ENCODE measurements at places on chromosomes 7 and 10.

- H3K27ac ChIP-seq = peak overlapping the region; percentile 35
- peaks cover 74% of the 10 kb centered on the region for H3K36me3 ChIP-seq
- H3K27me3 ChIP-seq = no peaks in the 10 kb centered on the region
- H3K4me1 ChIP-seq = peaks cover 98% of the 10 kb centered on the region
- H3K4me3 ChIP-seq = peak overlapping the region; percentile 27
These were observed 9.4 kb downstream of the GATA3 start for GRCh38 chr10:8063935-8064334.

DNA sequence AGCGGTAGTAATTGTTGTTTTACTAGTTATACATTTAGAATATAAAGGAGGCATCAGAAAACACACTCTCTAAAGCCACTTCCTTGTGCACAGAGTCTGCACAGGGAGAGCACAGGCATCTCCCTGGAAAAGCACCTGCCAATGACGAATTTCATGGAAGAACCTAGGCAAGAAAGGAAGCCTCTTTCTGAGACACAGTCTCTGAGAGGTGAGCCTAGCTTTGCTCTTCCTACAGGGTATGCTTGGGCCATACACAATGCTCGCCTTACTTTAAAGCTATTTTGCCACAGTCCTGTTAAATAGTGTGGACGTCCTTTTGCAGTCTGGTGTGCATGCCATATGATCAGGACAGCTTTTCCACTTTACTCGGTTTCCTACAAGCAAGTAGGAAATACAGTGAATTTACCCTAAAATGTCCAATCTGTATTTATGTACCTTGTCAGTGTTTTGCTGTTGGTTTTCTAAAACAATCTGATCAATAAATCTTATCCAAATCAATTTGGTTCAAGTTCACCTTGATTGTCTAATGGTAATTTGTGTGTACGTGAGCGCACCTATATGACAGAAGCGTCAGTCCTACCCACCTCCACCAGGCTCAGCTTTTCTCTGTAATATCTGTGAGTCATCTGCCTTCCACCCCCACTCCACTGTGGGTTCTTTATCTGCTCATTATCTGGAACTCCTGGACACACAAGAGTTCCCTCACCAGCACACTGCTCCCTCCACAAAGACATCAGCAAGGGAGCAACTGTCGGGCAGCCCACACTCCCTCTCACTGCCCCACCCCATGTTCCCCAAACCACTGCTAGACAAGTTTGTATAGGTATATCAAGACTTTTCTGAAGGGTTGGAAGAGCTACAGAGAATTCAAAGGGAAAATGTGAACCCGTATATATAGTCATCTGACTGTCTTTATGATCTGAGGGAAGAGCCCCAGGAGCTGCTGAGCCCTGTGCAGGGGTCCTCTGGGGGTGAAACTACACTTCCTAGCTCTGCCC is 65.2 kb downstream of the KLHDC10 start:
- peaks cover 4% of the 10 kb centered on the region for H3K4me1 ChIP-seq
- no peak for DNase-seq
- H3K4me3 ChIP-seq = no peak overlapping the region
- H3K27ac ChIP-seq = no peak overlapping the region

- H3K4me1 ChIP-seq = no peaks in the 10 kb centered on the region
- H3K27me3 ChIP-seq = no peaks in the 10 kb centered on the region
- peak; percentile 10 for DNase-seq
These were observed 23.1 kb upstream of the MACC1 start for GRCh38 chr7:20240080-20240926.

GRCh38 chr10:118835682-118836326 is 81.0 kb upstream of the CACUL1 start:
- H3K27me3 ChIP-seq = peaks cover 2% of the 10 kb centered on the region
- H3K4me1 ChIP-seq = no peaks in the 10 kb centered on the region
- H3K36me3 ChIP-seq = no peaks in the 10 kb centered on the region
- no peak for DNase-seq

DNA sequence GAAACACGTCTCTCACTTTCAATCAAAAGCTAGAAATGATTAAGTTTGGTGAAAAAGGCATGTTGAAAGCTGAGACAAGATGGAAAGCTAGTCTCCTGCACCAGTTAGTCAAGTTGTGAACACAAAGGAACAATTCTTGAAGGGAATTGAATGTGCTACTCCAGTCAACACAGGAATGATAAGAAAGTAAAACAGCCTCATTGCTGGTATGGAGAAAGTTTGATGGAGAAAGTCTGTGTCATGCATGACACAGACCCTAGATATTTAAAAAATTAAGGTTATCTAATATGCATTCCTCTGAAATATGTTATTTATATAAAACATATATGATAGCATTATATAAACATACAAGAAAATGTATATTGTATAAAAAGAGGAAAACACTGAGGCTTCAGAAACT is 699.4 kb upstream of the FZD8 start:
- no peaks in the 10 kb centered on the region for H3K36me3 ChIP-seq
- H3K4me3 ChIP-seq = no peak overlapping the region
- no peaks in the 10 kb centered on the region for H3K27me3 ChIP-seq
- no peak overlapping the region for H3K27ac ChIP-seq
- no peaks in the 10 kb centered on the region for H3K4me1 ChIP-seq

- H3K27me3 ChIP-seq = no peaks in the 10 kb centered on the region
- no peak overlapping the region for H3K4me3 ChIP-seq
- H3K4me1 ChIP-seq = no peaks in the 10 kb centered on the region
- DNase-seq = no peak
- H3K27ac ChIP-seq = no peak overlapping the region
These were observed 176.2 kb downstream of the GNAT3 start for GRCh38 chr7:80335511-80336231.

DNA sequence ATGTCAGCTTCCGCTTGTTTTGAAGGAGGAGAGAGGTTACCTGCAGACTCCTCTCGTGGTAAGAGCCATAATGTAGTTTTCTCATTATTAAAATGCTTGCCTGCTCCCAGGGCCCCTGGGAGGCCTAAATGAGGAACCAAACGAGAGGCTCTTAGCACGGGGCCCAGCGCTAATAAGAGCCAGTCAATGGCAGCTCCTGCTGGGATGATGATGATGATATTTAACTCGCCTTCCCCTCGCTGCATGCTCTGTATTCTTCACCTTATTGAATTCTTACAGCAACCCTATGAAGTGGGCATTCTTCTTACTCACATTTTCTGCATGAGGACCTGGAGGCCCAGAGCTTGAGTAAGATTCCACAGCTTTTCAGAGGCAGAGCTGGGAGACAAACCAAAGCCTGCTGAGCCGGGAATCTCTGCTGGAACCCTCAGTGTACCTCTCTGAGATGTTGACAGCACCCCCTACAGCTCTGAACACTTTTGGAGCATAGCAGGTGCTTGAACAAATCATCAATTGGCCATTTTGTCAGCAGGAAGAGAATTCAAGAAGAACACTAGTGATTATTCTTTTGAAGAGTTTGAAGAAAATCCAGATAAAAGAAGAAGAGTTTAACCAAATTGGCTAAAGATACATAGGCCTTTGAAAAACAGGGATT is 93.1 kb upstream of the HABP2 start:
- H3K4me3 ChIP-seq = no peak overlapping the region
- H3K27me3 ChIP-seq = peaks cover 4% of the 10 kb centered on the region
- no peaks in the 10 kb centered on the region for H3K4me1 ChIP-seq
- no peak for DNase-seq

GRCh38 chr7:141697211-141697871 is 4.6 kb downstream of the DENND11 start:
- H3K27me3 ChIP-seq = no peaks in the 10 kb centered on the region
- no peak overlapping the region for H3K4me3 ChIP-seq
- DNase-seq = no peak
- peaks cover 27% of the 10 kb centered on the region for H3K4me1 ChIP-seq
- H3K27ac ChIP-seq = no peak overlapping the region

DNA sequence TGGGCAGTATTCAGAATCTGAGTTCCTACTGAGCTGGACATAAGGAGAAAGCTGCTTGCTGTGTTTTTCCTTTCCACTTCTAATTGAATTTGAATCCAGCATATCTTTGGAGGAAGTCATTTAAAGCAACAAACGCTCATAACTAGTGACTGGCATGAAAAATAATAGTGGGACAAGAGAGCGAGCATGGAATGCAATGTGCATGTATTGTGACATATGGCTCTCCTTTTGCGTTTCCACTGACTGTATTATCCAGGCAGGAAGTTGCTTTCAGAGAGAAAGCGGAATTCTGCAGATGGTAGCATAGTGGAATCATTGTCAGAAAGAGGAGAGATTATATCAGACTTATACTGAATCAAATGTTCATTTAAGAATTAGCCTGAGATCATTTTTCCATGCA is 368.6 kb downstream of the REEP3 start:
- no peaks in the 10 kb centered on the region for H3K27me3 ChIP-seq
- no peaks in the 10 kb centered on the region for H3K36me3 ChIP-seq
- H3K4me3 ChIP-seq = no peak overlapping the region
- no peaks in the 10 kb centered on the region for H3K4me1 ChIP-seq
- no peak for DNase-seq

DNA sequence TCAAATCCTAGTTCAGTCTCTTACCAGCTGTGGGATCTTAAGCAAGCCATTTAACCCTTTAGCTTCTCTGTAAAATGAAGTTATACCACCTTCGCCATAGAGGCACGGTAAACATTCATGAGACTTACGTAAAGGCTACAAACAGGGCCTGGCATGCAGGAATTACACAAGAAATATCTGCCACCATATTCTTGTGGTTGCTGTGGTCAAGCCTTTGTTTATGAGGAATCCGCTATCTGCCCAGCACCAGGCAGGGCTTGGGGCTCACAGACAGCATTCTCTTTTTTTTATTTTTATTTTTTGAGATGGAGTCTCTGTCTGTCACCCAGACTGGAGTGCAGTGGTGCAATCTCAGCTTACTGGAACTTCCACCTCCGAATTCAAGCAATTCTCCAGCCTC is 9.9 kb downstream of the AIFM2 start:
- no peak overlapping the region for H3K27ac ChIP-seq
- no peak for DNase-seq
- no peaks in the 10 kb centered on the region for H3K36me3 ChIP-seq
- H3K4me1 ChIP-seq = no peaks in the 10 kb centered on the region
- H3K27me3 ChIP-seq = no peaks in the 10 kb centered on the region

DNA sequence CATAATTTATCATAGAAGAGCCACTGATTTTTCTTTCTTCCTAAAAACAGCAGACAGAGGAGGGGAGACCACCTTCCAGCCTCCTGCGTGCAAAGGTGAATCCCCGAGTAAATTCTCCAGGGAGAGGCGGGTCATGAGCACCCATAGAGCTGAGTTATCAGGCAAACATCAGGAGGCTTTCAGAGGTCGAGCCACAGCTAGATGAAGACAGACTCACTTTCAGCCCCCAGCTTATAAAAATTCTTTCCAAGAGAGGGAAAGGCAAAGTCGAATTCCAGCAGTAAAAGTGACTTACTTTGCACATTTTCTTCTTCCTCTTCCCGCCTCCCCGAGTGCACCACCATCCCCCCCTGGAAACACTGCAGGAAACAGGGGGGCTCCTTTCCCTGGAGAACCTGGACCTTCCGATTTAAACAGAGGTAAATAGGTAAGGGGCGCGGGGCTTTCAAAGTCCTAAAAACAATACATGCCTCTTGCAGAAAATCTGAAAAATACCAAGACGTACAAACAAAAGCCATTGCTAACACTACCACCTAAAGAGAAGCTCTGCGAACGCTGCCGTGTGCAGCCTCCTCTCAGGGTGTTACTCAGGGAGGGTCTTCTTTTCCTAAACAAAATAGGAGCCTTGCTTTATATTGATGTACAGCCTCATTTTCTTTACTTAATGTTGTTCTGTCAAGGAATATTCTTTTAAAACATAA is 163.8 kb downstream of the SVIL start:
- no peak overlapping the region for H3K27ac ChIP-seq
- no peaks in the 10 kb centered on the region for H3K4me1 ChIP-seq
- H3K36me3 ChIP-seq = peaks cover 24% of the 10 kb centered on the region

- H3K4me3 ChIP-seq = no peak overlapping the region
- no peak overlapping the region for H3K27ac ChIP-seq
- H3K36me3 ChIP-seq = no peaks in the 10 kb centered on the region
- DNase-seq = no peak
- H3K27me3 ChIP-seq = no peaks in the 10 kb centered on the region
These were observed 58.0 kb upstream of the PRKAR2B start for GRCh38 chr7:106986450-106986977.

DNA sequence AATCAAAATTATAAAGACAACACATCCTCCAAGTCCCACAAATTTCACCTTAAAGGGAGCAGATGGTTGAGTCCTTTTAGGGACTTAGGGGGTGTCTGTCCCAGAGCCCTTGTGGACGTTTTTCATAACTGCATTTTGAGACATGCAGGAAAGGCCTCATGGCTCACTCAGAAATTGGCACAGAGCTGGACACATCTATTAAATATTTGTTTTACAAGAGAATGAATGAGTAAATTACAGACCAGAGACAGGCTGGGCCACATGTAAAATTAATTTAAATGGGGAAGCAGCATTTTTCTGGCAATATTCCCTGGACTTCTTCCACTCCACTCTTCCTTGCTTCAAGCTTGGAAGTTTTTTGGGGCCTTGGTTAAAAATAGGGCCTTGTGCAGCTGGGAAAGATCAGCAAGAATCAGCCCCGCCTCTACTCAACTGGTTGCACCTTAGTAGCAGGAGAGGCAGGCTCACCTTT is 20.0 kb downstream of the LAMB1 start:
- no peak for DNase-seq
- H3K36me3 ChIP-seq = no peaks in the 10 kb centered on the region
- no peaks in the 10 kb centered on the region for H3K27me3 ChIP-seq
- no peak overlapping the region for H3K4me3 ChIP-seq
- H3K27ac ChIP-seq = no peak overlapping the region

GRCh38 chr7:83738291-83738835 is 89.4 kb upstream of the SEMA3E start:
- H3K4me3 ChIP-seq = no peak overlapping the region
- no peaks in the 10 kb centered on the region for H3K4me1 ChIP-seq
- H3K27ac ChIP-seq = no peak overlapping the region
- H3K27me3 ChIP-seq = no peaks in the 10 kb centered on the region
- no peaks in the 10 kb centered on the region for H3K36me3 ChIP-seq
- DNase-seq = no peak

DNA sequence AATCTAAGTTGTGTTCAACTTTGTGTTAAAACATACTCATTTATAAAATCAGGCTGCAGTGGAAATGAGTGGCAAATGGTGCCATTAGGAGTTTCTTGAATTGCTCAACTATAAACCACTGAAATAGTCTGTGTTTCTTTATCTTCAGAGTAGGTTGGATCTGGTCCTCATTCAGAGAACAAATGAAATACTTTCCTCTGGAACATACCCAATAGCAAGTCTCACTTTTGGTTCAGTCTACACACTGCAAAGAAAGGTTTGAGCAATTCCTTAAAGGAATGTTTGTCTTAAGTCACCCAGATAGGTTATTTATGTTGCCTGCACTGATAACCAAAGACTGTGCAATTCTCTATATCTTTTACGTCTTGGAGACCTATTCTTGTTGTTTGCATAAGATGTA is 62.5 kb downstream of the ABCB4 start:
- no peak overlapping the region for H3K4me3 ChIP-seq
- no peak for DNase-seq
- no peaks in the 10 kb centered on the region for H3K36me3 ChIP-seq
- no peaks in the 10 kb centered on the region for H3K4me1 ChIP-seq
- no peaks in the 10 kb centered on the region for H3K27me3 ChIP-seq
- no peak overlapping the region for H3K27ac ChIP-seq

DNA sequence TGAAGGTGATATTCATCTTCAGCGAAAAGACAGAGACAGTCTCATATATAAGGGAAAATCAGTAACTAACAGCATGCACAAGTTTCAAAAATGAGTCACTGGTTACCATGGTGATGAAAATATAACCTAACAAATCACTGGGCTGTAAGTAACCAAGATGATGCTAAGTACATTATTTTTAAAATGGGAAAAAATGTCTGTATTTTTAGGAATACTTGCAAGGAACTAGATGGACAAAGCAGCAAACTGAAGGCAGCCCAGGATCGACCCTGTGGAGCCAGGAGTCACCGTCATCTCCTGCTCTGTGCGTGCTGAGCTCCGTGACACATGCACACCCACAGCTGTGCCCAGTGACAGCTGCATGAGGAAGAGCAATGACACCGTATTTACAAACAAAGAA is 137.3 kb downstream of the ELMO1 start:
- H3K4me1 ChIP-seq = peaks cover 34% of the 10 kb centered on the region
- peak overlapping the region; percentile 64 for H3K4me3 ChIP-seq
- peak overlapping the region; percentile 71 for H3K27ac ChIP-seq
- no peaks in the 10 kb centered on the region for H3K27me3 ChIP-seq
